RPMI7951 (cell line): ENCODE measurements at places on chromosomes 12 and 14. TPM values are rescaled to one million over a fixed set of nuclear protein-coding genes. Genes with fewer than 3 reads are reported as not detected.

The DHRS4 gene
- total RNA-seq = 25.1 and 48.0 TPM in 2 replicates

The CRIP1 gene
- 0.12 TPM in 1 of 2 replicates, not detected in the other for total RNA-seq

- peak; percentile 80 for DNase-seq
These were observed 39.1 kb upstream of the PNMA1 start for GRCh38 chr14:73753124-73753886.

DNA sequence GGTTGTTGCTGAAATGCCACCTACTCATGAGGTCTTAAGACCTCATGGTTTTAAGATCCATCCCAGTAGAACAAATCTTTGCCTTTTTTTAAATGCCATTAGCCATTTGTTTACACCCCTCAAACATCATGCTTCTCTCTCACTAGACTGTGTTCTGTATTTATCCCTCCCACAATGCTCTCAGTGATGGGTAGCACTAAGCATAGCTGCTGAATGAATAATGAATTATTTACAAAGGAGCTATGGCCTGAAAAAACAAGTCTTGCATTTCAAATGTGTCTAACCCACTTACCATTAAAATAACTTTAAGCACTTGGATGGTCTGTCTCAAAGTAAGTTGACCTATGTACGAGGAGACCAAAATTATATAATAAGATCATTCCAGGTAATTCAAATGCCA is 334.5 kb downstream of the PAWR start:
- no peak for DNase-seq

The DDN gene
- not detected in 2 replicates for total RNA-seq

DNA sequence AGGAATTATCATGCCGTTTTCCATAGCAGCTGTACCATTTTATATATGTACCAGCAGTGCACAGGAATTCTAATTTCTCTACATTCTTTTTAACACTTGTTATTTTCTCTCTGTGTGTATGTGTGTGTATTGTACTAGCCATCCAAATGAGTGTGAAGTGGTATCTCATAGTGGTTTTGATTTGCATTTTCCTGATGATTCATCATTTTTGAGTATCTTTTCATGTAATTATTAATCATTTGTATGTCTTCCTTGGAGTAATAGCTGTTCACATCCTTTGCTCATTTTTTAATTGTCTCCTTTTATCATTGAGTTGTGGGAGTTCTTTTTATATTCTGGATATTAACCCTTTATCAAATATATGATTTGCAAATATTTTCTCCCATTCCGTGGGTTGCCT is 95.6 kb upstream of the MANSC4 start:
- DNase-seq = no peak

The RARG gene
- total RNA-seq = 11.1 and 13.8 TPM in 2 replicates

The MTRFR gene
- 14.1 and 14.4 TPM in 2 replicates for total RNA-seq
